8988T (cell line): ENCODE measurements at places on chromosomes 7 and 10.

- DNase-seq, result no peak
Measured at GRCh38 chr10:118832241-118832651, 77.5 kb upstream of the CACUL1 start.

GRCh38 chr7:64881461-64882287 lies 21.4 kb upstream of the ZNF273 start:
- DNase-seq, result no peak

DNA sequence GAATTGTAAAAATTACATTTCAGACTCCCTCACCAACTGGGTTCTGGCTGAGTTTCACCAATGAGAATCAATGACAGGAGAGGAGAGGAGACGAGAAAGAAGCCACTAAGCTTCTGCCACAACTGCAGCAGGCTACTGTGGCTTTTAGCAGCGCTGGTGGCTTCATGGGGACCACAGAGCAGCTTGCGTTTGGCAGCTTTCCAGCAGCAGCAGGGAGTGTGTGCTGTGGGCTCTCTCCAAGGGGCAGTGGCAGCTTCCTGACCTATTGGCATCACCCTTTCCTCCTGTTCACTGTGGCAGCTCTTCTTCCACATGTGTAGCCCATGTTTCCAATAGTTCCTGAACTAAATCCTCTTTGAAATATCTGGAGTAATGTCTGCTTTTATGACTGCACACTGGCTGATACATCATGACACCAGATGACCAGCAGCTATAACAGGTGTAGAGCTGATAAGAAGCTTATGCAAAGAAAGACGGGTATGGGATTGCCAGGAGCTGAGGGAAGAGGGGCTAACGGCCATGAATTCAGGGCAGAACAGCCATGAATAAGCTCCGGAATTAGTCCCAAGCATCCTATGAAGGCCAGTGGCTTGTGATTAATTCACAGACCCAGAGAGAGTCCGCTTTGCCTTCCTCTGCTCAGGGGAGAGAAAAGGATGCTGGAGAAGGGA lies 46.8 kb downstream of the KCNH2 start:
- DNase-seq, result no peak

DNA sequence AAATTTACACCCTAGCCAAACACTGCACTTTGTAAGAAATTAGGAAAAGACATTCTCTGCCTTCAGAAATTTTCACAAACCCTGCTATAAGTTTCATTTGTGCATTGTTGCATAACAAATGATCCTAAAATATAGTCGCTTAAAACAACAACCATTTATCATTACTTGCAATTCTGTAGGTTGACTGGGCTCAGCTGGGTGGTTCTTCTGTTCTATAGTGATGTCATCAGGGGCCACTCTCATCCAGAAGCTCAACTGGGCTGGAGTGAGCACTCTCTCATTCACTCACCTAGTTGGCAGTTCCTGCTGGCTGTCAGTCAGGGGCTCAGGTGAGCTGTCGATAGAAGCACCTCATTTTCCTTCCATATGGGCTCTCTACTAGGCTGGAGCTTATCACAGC lies 20.7 kb upstream of the FGFR2 start:
- DNase-seq, result no peak

DNA sequence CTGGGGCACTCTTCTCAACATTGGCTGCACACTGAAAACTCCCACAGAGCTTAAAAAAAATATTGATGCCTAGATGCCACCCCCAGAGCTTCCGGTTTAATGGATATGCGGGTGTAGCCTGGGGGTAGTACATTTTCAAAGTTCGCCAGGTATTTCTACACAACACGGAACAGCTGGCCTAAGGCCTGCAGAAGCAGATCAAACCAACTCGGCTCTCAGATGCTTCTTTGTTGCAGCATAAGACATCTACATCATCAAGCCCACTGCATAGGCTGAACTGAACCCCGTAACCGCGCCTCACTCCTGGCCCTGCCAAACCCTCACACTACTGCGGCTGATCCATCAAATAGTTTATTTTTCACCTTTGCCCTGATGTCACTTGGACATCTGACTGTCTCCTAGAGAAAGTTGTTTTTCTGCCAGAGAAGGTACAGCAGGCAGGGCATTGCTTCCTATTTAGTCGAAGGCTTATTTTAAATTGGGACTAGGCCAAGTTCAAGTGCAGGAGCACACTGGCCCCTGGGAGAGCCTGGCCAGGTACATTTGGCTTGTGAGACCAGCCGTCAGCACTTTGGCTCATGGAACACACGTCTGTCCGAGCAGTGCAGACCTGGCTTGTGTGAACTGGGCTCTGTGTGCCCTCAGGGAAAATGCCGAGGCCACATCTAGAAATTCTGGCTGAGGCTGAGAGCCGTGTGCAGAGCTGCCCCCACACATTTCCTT lies 113.3 kb downstream of the TACC2 start:
- no peak for DNase-seq

GRCh38 chr10:130742941-130743675 lies 568.4 kb downstream of the TCERG1L start:
- no peak for DNase-seq

DNA sequence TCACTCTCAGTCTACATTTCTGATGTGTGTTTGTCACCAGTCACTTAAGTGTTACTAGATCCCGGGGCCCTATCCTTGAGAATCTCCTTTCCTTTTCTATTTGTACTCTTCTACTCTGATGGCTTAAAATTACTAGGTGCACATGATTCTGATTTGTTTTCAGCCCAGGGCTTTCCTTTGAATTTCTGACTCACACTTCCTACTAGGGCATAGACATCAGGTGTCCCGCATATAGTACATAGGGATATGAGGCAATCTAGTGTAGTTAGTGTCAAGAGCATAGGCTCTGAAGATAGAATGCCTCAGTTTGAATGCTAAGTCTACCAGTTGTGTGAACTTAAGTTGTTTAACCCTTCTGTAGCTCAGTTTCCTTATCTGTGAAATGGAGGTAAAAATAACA lies 49.4 kb upstream of the LRRN3 start:
- no peak for DNase-seq

DNA sequence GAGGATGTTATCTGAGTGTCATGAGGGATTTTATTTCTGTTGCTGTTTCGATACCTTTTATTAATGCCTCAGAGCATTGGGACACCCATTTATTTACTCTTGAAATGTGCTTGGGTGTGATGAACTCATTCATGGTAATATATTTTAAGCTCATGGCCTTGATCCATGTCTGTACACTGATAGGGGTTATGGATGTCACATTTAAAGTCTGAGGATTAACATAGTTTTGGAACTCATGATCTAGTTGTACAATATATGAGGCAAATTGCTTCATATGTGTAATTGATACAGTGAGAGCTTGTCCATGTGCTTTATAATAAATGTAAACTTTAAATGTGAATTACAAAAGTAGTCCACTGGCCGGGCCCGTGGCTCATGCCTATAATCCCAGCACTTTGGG lies 23.0 kb upstream of the ZRANB1 start:
- DNase-seq, result no peak

- no peak for DNase-seq
Measured at GRCh38 chr7:87416682-87417587, 58.5 kb downstream of the ABCB4 start.

GRCh38 chr7:148699782-148700629 lies 1.3 kb downstream of the CUL1 start:
- no peak for DNase-seq

GRCh38 chr10:106033065-106033464 lies 1131.4 kb downstream of the SORCS1 start:
- DNase-seq, result no peak

DNA sequence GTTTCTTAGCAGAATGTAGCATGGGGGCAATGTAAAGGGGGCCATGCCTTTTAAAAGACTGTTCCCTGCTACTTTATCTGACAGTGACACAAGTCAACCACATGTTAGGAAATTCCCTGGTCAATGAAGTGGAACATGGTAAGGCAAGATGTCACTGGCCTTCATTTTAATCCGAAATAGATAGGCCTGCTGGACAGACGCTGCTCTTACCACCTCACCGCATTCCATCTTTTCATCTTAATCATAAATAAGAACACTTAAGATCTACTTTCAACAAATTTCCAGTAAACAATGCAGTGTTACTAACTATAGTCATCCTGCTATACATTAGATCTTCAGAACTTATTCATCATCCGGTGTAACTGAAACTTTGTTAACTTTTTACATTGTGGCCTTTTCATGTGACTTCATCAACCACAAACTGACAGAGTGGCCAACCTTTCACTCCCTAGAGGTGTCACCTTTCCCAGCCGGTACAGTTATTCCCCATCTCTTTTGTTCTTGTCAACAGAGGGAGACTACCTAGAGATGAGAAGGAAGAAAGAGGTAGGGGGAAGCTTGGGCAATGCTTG lies 15.6 kb downstream of the ASB4 start:
- no peak for DNase-seq

DNA sequence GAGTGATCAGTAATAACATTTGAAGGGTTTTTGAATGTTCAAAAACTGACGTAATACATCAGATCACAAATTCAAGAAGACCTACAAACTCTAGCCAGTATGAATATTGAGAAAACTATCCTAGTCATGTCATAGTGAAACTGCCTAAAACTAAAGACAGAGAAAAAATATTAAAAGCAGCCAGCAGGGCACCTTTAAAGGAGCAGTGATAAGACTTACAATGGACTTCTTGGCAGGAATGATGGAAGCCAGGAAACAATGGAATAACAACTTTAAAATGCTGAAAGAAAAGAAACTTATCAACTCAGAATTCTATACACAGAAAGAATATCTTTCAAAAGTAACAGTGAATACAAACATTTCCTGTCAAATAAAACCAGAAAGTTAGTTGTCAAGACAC lies 78.3 kb upstream of the CTBP2 start:
- DNase-seq, result no peak

- DNase-seq, result no peak
Measured at GRCh38 chr7:155021699-155022145, 18.8 kb upstream of the PAXIP1 start.

DNA sequence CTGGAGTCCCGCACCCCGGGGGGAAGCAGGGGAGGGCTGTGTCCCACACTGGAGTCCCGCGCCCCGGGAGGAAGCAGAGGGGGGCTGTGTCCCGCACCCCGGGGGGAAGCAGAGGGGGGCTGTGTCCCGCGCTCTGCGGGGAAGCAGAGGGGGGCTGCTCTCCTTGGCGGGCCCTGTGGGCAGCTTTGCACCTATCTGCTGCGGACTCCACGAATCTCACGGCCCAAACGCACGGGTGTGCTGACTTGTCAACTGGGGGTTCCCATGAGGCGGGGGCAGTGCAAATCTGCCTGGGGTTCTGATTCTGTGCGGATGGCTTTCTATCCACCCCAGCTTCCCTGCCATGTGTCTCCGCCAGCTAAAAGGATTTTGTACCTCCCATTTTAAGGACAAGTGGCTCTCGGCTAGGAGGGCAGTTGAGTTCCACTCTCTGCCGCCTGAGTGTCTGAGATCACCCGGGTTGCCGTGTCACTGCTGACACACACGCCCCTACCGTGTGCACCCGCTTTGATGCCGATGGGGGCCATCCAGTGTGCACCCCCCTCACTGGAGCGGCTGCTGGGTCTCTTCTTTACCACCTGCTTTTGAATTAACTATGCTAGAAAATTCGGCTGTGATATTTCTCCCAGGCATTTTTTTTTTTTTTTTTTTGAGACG lies 20.5 kb downstream of the GPER1 start:
- DNase-seq, result no peak

GRCh38 chr7:81029511-81029910 lies 110.7 kb upstream of the SEMA3C start:
- DNase-seq, result no peak
